Stimulated activated CD8-positive, alpha-beta memory T cell treated with anti-CD3 and anti-CD28 coated beads, Interleukin-15, amount 100 ng/mL, for 24 hours (primary cell): ENCODE measurements at places on chromosomes 6 and 20.

- no peak for DNase-seq
These were observed 4.1 kb upstream of the IFT52 start for GRCh38 chr20:43586641-43587040.

GRCh38 chr6:160349020-160349441, 853 bp downstream of the SLC22A3 start:
- DNase-seq = no peak

DNA sequence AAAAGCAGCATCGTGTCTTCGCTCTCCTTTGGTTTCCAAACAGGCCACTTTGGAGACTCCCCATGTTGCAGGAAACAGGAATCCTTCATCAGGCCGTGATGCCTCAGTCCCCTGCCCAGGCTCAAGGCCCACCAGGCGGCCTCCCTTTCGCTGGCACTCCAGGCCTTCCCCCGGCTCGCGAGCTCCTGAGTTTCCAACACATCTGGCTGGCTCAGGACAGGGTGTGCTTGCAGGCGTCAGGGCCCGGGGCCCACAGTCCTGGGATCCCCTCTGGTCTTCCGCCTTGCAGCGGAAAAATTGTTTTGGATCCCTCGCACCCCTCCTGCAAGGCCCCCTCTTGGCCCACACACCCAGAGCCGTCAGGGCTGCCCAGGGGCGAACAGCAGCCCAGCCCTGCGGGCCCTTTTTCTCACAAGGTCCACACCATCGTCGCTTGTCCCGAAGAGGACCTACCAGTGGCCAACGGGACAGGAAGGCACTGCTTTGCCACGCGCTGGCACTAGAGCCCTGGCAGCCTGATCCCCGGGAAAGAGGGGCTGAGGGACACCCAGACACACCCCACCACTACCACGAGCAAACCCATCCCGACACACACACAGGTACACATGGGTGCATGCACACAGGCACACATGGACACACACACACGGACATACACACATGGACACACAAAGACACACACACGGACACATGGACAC, 1930.9 kb upstream of the DEFB115 start:
- DNase-seq = no peak

GRCh38 chr6:145814501-145815308, at the start of gene FBXO30:
Gene FBXO30, minus strand, starts transcription at chr6:145814795. Its CDS starts 8,390 bp downstream, at chr6:145806405.
- peak; percentile 85 for DNase-seq

DNA sequence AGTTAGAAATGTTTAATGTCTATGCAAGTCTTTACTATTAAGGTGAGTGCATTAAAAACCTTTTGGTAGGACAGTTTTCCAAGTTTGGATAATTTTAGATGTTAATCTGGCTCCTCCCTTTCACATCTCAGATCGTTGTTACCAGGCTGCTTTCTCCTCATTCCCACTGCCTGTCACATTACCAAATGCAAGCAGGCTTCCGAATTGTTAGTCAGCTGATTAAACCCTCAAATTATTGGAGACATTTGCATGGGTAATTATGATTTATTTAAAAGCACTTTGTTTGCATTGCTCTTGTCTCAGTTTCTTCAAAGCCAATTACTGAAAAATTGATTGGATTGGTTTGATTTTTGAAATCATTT, 816.5 kb downstream of the KIF16B start:
- DNase-seq = no peak

- DNase-seq = no peak
These were observed 103.8 kb downstream of the BACH2 start for GRCh38 chr6:90192857-90193256.

DNA sequence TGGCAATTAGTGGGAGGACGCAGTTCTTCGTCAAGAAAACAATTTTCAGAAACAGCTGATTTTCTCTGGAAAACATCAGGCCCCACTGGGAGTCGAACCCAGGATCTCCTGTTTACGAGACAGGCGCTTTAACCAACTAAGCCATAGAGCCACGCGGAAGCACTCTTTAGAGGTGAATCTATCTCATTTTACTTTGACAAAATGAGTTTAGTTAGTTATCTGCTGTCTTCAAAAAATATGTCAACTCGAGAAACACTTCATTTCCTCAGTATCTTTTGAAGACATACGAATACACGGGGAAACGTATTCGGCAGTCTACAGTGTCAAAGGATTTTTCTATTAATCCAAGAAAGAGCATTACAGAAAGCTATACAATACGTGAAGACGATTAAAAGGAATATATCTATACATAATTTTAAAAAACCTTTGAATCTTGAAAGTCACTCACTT, 26.7 kb downstream of the GPX6 start:
- no peak for DNase-seq

DNA sequence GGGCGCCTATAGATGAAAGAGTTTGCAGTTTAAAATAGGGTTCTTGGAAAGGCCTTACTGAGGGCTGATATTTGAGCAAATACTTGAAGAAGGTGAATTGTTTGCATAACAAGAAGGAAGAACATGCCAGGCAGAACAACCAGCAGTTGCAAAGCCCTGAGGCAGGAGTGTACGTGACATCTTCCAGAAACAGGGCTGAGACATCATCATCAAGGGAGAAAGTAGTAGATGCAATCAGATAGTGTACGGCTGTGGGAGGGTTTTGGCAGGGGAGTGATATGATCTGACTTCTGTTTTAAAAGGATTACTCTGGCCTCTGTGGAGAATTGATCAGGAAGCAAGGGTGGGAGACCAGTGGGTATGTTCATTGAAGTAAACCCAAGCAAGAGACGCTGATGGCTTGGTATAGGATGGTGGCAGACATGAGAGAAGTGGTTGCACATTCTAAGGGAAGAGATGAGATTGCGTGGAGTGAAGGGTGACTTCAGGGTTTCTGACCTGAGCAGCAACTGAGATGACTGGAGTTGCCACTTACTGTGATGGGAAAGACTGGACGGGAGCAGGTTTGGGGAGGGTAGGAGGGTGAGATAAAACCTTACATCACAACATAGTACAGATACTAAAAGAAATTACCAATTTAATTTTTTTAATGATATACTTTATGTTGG, 28.8 kb downstream of the RIOK1 start:
- no peak for DNase-seq

GRCh38 chr6:130453230-130453629, 87.4 kb downstream of the TMEM200A start:
- no peak for DNase-seq

GRCh38 chr20:62900692-62901584, 25.4 kb downstream of the DIDO1 start:
- DNase-seq = no peak

GRCh38 chr6:130282234-130282995, 59.7 kb upstream of the SAMD3 start:
- DNase-seq = no peak

- DNase-seq = no peak
These were observed 292.1 kb downstream of the QKI start for GRCh38 chr6:163706500-163707087.

DNA sequence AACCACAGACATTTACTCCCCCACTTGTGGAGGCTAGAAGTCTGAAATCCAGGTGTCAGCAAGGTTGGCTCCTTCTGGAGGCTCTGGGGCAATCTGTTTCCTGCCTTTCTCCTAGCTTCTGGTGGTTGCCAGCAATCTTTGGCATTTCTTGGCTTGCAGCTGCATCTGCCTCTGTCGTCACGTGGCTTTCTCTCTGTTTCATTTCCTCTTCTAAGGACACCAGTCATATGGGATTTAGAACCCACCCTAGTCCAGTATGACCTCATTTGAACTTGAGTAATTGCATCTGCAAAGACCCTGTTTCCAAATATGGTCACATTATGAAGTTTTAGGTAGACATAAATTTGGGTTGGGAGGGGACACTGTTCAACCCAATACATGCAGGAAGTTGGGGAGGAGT, 56.2 kb upstream of the EPB41L1 start:
- DNase-seq = no peak

- no peak for DNase-seq
These were observed 39.4 kb downstream of the TOX2 start for GRCh38 chr20:43953919-43954592.

- DNase-seq = no peak
These were observed 162.6 kb upstream of the SCGN start for GRCh38 chr6:25489399-25489798.

- DNase-seq = no peak
These were observed 171.4 kb downstream of the COL9A1 start for GRCh38 chr6:70131528-70131927.

- DNase-seq = no peak
These were observed 33.3 kb downstream of the EPB41L2 start for GRCh38 chr6:131029626-131030297.

DNA sequence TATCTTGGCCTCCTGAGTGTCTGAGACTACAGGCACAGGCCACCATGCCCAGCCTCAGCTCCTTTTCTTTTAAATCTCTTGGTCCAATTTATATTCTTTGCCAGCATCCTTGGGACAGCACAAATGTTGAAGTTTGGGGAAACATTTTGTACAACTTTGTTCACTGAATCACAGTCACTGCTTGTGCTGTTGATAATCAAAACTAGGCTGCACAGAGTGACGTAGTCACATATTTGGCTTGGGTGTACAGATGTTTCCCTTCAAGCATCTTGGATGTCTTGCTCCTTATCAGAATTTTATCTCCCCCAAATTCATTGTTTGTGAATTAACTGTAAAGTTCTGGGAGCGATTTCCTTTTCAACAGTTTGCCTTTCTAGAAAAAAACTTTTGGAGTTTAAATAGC, 17.9 kb downstream of the CARMIL1 start:
- no peak for DNase-seq

- no peak for DNase-seq
These were observed 611.0 kb upstream of the MARCKS start for GRCh38 chr6:113246186-113246585.

DNA sequence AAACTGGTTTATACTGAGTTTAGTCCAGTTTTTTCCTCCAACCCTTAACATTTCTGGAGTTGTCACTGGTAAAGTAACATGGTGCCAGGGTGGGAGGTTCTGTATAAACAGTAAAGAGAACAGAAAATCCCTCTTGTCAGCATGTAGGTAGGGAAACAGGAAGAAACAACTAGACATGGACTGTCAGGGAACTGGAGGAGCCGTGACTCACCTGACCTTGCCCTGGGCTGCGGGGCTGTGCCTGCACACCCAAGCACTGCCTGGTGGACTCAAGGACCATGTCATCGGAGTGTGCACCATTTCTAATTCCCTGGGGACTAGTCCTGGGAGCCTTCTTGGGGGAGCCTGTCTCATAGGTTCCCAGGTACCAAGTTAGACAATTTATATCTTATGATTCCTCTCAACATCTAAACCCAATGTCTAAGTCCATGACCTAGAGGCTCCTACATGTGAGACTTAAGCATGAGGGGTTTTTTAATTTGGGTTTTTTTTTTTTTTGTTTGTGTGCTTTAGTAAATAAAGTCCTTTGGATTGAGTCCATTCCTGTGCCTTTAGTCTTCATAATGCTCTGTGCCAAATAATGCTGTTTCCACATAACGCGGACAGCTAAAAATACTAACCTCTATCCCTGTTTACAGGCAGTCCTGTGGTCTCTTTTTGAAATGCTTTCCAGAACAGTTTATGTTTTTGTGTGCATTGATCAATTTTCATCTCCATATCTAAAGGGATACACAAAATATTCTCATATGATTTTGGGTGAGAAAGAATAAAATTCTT, 136.9 kb upstream of the SUPT3H start:
- DNase-seq = no peak

DNA sequence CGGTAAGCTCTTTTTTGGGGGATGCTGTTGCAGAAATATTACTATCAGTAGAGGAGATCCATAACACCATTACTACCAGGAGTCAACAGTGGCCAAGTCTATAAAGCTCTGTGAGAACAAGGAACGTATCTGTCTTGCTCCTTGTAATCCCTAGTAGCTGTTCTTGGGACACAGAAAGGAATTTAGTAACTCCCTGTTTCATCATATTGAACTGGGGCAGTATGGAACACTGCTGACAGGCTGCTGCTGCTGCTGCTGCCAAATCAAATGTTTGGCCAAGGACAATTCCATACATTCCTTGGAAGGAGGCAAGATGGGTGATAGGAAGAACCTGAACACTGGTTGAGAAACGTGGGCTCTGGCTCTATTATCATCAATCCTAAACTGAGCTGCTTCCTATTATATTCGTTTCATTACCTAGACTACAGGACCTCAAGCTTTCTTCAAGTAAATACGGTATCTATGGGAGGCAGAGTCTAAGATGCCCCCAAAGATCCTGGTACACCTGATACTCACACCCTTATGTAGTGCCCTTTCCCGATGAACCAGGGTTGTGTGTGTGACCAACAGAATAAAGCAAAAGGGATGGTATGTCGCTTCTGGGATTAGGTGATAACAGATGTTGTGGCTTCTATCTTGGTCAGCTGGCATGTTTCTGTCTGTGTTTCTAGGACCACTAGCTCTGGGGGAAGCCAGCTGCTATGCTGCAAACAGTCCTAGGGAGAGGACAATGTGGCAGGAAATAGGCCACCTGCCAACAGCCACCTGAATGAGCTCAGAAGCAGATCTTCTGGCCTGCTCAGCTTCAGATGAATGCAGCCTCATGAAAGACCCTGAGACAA, 39.5 kb downstream of the ELOVL5 start:
- DNase-seq = no peak

DNA sequence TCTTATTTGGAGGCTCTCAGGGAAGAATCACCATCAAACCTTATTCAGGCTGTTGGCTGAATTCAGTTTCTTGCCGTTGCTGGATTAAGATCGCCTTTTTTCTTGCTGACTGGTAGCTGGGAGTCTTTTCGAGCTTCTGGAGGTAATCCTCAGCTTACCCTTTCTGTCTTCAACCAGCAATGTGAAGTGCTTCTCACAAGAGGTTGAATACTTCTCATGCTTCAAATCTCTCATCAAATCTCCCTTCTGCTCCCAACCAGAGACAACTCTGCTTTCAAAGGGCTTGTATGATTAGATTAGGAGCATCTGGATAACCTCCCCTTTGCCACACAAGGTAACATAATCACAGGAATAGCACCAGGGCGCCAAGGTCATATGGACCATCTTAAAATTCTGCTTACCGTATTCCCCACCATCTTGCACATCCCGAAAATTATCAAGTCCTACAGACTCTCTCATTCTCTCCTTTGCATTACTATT, 137.2 kb downstream of the MOXD1 start:
- no peak for DNase-seq

GRCh38 chr6:20538131-20538662, 3.9 kb downstream of the CDKAL1 start:
- no peak for DNase-seq

DNA sequence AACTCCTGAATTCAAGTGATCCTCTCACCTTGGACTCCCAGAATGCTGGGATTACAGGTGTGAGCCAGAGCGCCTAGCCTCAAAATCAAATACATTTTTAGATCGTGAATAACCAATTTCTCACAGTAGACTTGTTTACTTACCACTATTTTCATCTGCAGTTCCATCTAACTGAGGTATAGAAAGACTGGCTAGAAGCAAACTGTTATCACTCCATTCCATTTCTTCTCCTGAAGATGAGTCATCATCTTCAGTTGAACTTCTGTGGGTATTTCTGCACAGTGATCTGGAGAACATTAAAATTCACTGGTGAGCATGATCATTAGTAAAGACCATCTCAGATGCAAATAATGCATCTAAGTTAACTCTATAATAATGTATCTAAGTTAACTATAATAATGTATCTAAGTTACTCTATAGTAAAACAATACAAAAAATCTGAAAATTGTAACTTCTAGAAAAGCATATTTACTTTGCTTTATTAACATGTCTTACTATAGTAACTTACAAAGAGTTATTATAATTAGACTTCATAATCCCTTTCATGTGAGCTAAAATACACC, 105.4 kb downstream of the REV3L start:
- no peak for DNase-seq
